ENCODE measurements at places on chromosomes 16 and 17.
A peak's percentile ranks its signal among the peaks of the same experiment; 100 is the strongest.

- ATAC-seq: no peak
Observed at GRCh38 chr16:50781043-50781442, 39.2 kb downstream of the CYLD start.

GRCh38 chr17:77523540-77523939, 382.8 kb downstream of the SEC14L1 start:
- no peak for ATAC-seq

GRCh38 chr16:54519161-54519695, 232.6 kb upstream of the IRX3 start:
- ATAC-seq: no peak

DNA sequence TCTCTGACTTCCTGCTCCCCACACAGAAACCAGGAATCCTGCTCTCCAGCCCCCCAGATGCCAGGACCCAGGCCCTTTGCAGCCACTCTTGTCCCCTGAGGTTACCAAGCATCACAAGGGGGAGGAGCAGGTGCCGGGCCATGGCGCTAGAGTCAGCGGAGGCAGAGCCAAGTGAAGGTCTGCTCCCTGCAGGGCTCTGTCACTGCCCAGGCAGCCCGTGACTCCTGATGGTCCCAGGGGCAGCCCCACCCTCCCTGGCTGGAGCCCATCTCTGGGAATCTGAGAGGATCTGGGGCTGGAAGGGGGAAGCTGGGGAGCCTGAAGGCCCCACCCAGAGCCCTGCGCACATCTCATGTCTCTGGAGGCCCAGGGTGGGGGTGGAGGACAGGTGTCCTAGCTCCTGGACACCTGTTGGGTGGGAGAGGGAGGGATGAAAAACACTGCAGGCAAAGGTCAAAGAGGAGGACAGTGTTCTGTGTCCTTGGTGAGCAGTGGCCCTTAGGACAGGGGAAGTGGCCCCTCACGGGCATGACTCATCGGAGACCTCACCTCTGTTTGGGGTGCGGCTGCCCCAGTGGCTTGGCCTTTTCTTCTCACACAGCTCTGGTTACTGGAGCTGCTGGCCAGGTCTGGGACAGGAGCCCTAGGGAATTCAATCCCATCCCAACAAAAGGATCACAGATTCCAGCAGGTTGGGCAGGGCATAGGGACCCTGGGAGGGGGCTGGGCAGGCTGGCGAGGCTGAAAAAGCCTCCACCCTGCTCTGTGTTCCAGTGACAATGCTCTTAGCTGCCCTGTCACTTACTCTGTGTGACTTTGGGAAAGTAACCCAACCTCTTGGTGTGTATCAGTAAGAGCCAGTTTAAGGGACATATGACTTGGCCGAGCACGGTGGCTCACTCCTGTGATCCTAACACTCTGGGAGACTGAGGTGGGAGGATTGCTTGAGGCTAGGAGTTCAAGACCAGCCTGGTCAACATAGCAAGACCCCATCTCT, at the start of gene PRSS36:
Gene PRSS36, minus strand, starts transcription at position 173 of the 997 bp plus-strand sequence. Its CDS starts 31 bp downstream, at position 142.
- ATAC-seq: no peak

DNA sequence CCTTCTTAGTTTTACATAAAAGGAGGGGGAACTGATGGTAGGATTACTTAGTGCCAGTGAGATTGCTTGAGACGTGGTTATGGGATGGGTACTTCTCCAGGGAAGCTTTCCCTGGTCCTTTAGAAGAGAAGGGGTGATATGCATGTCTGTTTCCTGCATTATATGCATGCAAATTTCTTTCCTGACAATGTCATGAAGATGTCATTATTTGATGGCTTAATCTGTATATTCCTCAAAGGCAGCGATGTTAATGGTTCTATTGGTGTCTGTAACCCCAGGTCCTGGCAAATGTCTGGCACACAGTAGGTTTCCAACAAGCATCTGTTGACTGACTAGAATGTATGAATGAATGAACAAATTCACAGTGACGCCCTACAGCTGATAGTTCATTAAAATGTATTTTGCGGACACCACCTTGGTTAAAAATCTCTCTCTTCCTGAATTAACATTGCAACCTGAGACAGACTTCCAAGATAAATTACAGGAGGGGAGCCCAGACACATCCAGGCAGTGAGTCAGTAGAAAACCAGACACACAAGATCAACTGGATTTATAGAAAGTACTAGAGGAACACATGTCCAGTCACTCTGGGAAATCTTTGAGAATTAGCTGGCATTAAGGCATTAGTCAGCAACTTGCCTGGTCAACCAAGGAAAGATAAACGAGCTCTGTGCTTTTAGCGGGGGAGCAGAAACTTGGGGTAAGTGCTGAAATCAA, 293.4 kb downstream of the XYLT1 start:
- no peak for ATAC-seq

GRCh38 chr17:57440522-57441269, 184.4 kb downstream of the MSI2 start:
- peak; percentile 85 for ATAC-seq

GRCh38 chr17:4742629-4743028, 2.9 kb upstream of the CXCL16 start:
- no peak for ATAC-seq

GRCh38 chr16:30077656-30078055, 1.9 kb downstream of the PPP4C start:
- ATAC-seq: no peak

GRCh38 chr17:17824783-17825614, 11.8 kb downstream of the SREBF1 start:
- no peak for ATAC-seq

GRCh38 chr16:10181196-10182162, 749 bp downstream of the GRIN2A start:
- peak; percentile 49 for ATAC-seq

DNA sequence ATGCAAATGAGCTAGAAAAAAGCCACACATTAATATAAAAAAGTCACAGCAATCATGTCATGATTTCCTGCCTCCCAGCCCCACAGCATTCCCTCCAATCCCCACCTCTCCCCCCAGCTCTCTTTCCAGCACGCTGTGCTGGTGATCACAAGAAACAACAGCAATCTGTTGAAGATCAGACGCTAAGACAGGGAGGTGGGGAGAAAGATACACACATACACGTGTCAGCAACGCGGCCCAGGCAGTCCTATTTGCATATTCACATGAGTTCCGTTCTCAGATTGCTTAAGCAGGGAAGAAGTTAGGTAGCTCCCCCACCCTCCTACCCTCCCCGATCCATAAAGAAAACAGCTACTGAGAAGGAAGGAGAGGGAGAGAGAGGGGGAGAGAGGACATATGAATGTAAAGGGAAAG, 405.5 kb upstream of the PSMD7 start:
- ATAC-seq: no peak

DNA sequence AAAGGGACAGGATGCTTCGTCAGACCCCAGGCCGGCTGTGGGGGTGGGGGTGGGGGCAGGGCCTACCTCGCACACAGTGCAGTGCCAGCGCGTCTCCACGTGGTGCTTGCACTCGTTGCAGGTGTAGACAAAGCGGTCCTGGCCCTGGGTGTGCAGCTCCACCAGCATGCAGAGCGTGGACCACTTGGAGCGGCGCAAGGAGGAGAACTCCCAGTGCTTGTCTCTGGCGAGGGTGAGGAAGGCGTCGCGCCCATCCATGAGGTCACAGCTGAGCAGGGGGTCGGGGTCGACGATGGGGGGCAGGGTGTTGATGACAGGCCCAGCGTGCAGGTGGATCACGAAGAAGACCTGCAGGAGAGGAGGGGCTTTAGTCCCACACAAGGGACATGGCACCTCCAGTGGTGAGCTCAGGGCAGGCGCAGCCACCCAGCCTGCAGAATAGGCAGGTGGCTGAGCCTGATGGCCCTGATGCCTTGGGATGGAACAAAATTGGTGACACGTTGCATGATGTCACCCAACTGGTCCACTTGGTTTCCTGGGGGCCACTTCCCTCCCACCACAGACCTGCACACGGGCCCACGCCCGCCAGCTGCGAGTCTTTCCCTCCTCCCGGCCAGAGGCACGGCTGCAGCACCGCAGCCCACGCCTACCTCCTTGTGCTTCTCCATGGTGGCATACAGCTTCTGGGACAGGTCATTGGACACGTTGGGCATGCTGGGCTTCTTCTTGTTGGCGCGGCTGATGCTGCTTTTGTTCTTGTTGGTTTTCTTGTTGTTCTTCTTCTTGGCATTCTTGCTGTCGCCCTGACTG, 14.0 kb upstream of the TRAP1 start:
- ATAC-seq: no peak

DNA sequence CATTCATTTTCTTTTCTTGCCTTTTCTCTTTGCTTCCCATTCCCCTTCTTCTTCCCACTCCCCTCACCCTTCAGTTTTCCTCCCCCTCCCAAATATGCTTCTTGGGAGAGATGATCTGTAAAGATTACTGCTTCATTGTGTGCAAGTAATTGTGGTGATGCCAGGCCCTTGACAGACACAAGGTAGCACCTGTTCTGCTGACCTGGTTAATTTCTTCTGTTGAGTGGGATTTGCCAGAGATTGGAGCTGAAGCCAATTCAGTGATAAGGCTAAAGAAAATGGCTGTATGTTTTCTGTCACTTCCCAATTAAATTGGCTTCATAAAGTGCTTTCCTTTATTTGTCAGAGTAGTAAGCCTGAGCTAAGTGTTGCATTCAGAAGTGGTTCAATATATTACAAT, 44.5 kb downstream of the AATF start:
- no peak for ATAC-seq

DNA sequence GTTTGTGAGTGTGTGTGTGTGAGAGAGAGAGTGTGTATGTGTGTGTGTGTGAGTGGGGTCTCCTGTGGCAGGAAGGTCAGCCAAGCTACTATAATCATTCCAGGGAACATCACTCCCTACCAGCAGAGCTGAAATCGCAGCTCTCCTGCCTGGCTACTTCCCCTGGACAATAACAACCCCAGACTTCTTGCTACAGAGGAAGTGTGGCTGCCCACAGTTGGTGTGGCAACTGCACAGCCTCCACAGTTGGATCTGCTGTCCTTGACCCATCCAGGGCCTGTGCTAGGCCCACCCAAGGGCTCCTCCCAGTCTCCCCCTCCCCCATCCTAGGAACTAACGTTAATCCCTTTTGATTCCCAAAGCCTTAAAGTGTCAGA, 1.5 kb downstream of the SLC13A5 start:
- no peak for ATAC-seq

DNA sequence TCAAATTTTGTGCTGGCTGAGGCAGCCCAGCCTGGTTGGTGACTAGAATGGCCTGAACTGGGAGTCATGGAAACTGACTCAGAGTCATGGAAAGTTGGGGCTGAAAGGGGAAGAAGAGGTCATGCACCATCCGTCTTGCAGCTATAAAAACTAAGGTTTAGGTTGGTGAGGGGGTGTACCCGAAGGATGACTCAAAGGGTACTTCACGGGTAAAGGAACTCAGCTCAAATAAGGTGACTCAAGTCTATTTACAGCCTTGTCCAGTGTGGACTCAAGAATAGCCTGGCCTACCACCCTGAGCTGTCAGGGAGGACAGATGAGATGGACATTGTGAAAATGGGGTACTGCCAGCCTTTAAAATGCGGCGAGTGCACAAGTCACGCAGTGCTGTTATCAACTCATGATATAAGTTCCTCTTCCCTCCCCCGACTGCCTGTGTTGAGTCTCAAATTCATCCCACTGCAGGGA, 18.6 kb downstream of the CD300LB start:
- ATAC-seq: peak; percentile 94

DNA sequence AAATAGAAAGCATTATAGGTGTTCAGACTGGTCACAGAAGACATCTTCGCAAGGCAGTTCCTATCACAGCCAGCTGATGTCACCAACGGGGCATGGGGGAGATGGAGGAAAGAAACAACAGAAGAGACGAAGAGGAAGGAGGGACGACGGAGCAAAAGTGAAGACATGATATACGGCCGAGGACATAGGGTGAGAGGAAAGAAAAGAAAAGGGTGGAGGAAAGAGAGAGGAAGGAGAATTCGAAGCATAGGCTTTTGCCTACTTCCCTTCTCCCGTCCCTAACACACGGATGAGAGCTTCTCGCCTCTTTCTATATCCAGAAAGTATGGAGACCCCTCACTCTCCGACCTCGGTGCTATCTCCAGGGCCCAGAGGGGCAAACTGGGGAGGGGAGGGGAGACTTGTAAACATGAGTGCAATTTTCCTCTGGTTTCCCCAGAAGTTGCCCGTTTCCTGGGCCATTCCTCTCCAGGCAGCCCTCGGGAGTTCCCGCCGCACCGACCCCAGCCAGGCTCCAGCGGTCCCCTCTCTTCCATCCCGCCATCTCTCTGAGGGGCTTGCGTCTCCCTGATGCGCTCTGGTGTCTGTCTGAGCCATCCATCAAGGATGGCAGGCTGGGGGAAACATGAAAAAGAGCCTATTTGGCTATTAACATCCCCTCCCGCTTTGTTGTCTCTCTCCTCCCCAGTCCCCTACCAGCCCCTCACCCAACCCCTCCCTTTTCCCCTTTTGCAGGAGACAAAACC, 26.0 kb downstream of the COPZ2 start:
- peak; percentile 75 for ATAC-seq

- ATAC-seq: no peak
Observed at GRCh38 chr16:77657016-77657415, 65.3 kb upstream of the NUDT7 start.

DNA sequence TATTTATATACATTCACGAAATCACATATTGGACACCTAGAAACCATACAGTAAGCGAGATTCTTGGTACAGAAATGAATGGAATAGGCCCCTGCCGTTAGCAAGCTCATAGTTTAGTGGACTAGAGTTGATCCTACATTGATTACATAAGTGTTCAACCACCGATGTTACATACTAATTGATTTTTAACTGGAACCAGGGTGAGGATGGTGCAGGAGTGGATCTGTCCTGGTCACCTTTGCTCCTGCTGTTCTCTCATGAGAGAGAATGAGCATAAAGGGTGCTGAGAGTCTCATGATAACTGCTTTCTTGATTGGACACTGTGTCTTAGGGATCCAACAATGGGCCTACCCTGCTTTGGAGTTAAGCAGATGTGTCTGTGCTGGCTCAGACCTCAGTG, 13.9 kb downstream of the MAP2K4 start:
- ATAC-seq: no peak

GRCh38 chr17:38603786-38604478, 1.8 kb downstream of the SRCIN1 start:
- no peak for ATAC-seq

- no peak for ATAC-seq
Observed at GRCh38 chr17:13776027-13776551, 174.4 kb upstream of the HS3ST3A1 start.

GRCh38 chr16:3879258-3879886, 1.1 kb downstream of the CREBBP start:
- ATAC-seq: peak; percentile 1

DNA sequence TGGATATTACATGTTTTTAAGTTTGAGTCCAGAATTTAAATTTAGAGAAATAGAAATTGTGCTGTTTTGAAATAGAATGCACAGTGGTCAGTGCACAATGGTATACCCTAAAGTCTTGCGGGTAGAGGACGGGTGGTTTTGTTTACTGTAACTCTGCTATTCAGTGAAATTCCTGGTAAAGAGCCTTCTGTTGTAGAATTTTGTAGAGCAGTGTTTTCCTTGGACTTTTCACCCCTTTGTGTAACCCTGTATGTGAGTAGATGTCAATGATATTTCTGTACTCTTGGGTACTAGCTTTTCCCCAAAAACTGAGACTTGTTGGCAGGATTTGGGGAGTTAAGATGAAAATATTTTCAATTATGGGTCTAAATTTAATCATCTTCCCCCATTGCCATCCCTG, 19.5 kb downstream of the IST1 start:
- ATAC-seq: no peak

GRCh38 chr16:78425891-78426510, 326.5 kb downstream of the WWOX start:
- no peak for ATAC-seq

Measured in stimulated activated memory B cell treated with anti-CD40 and anti-IgM and Interleukin-4, amounts not matched to agents 10 μg/mL and 1 μg/mL and 100 μg/mL, for 72 hours (primary cell).